Foreskin keratinocyte (primary cell): ENCODE measurements at places on chromosomes 2 and 18.

DNA sequence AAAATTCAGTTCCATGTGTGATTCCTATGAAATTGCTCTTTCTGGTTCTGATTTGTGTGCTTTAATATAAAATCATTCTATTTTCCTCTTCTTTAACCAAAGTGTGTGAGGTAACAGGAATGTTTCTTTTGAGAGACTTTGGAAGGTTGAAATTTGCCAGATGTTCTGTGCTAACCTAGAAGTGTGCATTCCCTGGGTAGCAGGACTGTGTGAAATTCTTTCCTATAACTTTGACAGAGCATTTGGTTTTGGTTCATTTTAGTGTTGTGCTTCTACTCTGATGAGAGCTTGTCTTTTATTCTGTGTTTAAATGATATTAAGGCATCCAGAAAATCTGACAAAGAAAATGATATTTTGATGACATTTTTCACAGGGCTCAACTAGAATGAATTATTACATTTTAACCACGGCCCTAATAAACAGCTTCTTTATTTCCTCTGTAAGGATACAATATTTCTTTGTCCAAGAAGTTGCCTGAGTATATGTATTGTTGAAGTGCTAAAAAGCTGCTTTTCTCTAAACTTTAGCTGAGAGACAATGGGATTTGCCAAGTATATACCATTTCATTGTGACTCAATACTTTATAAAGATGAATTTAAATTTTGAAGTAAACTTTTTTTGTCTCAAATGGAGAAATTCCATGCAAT is 34.7 kb upstream of the DLX1 start:
- no peak for DNase-seq

DNA sequence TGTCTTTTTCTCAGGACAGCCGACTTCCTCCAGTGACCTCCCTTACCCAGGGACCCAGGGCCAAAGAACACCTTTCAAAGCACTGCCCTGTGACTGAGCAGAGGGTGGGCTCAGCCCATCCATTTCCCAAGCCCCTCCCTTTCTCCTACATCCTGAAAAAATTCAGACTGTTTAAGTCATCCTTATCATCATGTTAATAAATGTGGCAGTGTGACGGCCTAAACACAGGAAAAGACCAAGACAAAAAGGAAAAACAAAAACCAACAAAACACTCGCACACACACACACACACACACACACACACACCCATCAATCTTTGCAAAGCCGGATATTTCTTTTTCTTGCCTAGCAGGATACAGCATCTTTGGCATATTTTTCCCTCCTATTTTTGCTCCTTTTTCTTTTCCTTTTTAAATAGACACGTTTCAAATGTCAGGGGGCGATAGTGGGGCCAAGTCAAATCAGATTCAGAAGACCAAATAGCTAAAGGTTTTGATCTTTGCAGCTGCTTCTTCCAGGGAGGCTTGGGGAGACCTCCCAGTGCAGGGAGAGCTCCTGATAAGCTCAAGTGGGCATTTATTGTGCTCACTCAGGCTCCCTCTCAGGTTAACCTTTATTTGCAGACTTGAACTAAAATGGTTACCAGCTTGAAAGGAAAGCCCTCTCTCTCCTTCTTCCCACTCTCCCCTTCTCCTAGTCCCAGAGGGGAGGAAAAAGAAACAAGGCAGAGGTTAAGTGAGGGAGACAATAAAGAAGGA is 39.5 kb upstream of the NRP2 start:
- DNase-seq, result no peak

DNA sequence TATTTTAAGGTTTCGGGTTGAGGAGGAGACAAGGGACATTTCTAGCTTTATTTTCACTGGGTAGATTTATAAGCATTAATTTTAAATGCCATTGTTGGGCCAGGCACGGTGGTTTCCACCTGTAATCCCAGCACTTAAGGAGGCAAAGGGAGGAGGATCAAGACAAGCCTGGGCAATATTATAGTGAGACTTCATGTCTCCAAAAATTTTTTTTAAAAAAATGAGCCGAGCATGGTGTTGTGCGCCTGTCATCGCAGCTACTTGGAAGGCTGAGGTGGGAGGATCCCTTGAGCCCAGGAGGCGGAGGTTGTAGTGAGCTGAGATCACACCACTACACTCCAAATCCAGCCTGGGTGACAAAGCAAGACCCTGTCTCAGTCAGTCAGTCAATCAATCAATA is 45.0 kb downstream of the MBD5 start:
- DNase-seq, result peak; percentile 7

DNA sequence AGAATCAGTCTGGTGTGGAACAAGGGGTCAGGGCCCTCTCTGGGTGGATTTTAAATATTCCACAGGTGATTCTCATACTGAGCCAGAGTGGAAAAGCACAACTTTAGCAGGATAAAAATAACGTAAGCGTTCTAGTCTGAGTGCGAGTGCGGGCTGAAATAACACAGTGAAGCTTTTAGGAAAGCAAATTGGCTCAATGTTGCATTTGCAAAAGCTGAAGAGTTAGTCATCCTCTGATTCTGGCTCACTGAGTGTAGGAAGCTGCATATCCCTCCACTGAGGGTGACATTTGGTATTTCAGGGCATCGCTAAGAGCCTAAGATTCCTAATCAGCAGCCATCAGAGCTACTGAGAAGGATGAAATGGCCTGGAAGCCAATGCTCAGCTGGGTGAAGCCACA is 134.7 kb downstream of the RIF1 start:
- DNase-seq, result no peak

DNA sequence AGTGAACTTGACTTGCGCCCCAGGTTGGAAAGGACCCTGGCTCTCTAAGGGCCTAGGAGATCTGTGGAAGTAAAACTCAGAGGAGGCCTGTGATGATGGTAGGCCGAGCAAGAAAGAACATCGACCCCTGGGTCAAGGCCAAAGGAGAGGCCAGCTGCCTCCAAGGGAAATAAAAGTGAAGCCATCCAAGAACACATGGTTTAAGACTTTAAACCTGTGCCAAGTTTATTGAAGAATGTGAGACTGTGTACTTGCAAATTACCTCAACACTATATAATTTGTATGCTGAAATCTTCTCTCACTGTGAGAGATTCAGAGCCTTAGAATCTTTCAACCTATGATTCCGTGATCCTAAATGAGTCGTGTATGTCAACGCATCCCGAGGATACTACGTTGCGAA is 40.7 kb upstream of the COBLL1 start:
- no peak for DNase-seq

DNA sequence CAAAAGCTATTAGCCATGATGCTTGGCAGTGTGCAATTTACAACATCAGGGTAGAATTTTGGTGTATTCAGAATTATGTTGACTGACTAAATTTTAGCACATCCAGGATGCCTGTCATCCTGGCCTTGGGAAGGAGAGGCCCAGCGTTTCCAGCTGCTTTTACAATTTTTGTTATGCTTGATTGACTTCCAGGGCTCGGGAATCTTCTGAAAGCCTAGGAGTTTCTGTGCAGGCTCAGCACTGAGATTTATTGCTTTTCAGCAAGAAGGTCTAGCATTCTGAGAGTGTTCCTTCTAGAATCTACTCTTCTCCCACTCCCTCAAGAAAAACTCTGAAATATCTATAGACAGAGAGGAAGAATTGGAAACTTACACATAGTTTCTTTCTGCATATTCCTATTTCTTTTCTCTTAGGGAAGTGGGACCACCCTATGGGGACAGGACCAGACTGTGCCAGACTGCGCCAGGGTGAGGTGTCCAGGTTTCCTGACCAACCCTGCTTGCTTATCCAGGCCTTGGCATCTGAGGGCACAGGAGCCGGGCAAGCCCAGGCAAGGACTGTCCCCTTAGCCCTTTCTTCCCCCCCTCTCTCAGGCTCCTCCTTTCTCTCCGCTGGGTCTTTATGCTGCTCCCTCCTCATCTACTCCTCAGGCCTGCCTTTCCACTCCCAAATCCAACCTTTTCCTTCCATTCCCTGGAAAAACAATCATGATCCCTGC is 26.9 kb downstream of the MAIP1 start:
- DNase-seq, result peak; percentile 16

GRCh38 chr2:239502430-239503186 is 101.8 kb upstream of the HDAC4 start:
- no peak for DNase-seq

- no peak for DNase-seq
These were observed 5.3 kb upstream of the CYP27C1 start for GRCh38 chr2:127225186-127225960.

GRCh38 chr18:69127873-69128500 is 272.7 kb upstream of the DOK6 start:
- DNase-seq, result no peak

- peak; percentile 81 for DNase-seq
These were observed 16.6 kb upstream of the PIK3C3 start for GRCh38 chr18:41938445-41938844.

DNA sequence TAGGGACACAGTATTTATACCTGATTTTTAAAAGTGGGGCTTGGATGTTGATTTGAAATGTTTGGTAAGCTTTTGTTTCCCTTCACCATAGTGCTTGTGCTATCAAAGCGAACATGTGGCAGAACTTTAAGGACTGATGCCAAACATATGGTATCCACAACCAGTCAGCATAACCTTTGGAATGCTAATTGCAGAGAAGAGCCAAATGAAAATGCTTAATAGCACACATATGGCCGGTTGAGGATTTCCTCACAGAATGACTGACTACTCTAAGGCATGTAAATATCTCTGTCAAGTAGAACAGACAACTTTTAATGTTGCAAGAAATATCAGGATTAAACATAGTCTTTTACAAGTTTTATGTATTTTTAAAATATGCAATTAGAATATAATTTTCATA is 120.9 kb upstream of the COL3A1 start:
- DNase-seq, result no peak

- DNase-seq, result no peak
These were observed 33.2 kb upstream of the MYO3B start for GRCh38 chr2:170144761-170145160.

DNA sequence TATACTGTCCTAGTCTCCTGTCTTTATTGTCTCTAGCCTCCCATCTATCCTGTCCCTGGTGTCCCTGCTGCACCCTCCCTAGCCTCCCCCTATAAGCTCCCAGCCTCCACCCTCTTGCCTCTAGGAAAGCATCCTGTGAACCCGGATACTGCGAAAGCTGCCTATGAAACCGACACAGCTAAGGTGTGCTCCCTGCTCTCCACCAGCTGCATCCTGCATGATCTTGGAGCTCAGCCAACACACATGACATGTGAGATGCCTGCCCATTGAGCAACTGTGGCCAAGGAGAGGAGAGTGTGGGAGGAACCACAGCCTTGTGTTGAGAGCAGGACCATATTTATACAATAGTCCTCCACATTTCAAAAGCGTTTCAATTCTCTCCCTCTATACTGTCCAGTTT is 187.1 kb downstream of the ZBTB7C start:
- DNase-seq, result peak; percentile 78

GRCh38 chr18:39215920-39216319 is 1650.3 kb upstream of the CELF4 start:
- DNase-seq, result no peak

GRCh38 chr2:234494361-234495250 is 2.3 kb downstream of the ARL4C start:
- DNase-seq, result peak; percentile 68

GRCh38 chr2:20205915-20206524 is 18.9 kb downstream of the SDC1 start:
- DNase-seq, result no peak

GRCh38 chr2:72138011-72138881 is 9.4 kb downstream of the CYP26B1 start:
- DNase-seq, result no peak

- no peak for DNase-seq
These were observed 609.1 kb upstream of the SYT4 start for GRCh38 chr18:43886341-43886740.

- DNase-seq, result no peak
These were observed 141.2 kb downstream of the IKZF2 start for GRCh38 chr2:213010106-213010779.

DNA sequence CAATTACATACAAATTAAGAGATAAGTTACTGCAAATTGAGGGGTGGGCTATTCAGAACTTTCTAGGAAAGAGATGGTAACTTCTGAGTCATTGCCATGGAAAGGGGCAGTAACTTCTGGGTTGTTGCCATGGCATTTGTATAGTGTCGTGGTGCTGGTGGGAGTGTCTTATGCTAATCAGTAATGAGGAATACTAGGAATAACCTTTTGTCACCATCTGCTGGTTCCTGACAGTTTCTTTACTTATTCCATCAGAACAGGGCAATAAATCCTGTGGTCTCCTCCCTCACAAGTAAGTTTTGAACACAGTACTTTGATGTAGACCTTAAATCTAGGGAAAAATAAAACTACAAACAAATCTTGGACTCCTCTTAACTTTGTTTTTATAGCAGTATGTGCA is 435.4 kb downstream of the BCL11A start:
- no peak for DNase-seq

- no peak for DNase-seq
These were observed 333.9 kb downstream of the BCL11A start for GRCh38 chr2:60219536-60219935.

DNA sequence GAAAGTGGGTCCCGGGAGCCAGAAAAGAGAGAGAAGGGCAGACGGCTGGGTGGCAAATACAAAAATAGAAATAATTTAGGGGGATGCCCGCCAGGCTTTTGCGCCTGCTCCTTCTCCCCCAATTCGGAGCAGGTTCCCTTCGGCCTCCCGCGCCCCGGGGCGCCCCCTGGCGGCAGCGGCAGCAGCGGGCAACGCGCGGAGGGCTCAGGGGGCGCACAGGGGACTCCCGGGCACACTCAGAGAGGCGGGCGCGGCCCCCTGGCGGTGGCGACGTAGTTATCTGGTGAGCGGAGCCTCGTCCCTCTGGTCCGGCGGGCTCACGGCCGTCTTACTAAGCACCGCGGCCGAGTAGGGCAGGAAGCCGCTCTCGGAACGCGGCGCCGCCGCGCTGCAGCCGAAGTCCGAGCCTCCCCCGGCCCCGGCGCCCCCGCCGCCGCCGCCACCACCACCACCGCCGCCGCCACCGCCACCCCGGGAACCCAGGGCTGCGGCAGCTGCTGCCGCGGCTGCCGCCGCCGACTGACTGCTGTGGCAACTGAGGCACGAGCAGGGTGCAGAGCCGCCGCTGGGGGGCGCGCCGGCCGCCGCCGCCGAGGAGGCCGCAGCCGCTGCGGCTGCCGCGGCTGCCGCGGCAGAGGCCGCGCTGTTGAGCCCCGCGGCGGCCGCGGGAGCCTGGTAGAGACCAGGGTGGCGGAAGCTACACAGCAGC is 3.8 kb downstream of the EVX2 start:
- DNase-seq, result no peak

- DNase-seq, result no peak
These were observed 23.2 kb downstream of the SLC4A3 start for GRCh38 chr2:219650426-219651248.

DNA sequence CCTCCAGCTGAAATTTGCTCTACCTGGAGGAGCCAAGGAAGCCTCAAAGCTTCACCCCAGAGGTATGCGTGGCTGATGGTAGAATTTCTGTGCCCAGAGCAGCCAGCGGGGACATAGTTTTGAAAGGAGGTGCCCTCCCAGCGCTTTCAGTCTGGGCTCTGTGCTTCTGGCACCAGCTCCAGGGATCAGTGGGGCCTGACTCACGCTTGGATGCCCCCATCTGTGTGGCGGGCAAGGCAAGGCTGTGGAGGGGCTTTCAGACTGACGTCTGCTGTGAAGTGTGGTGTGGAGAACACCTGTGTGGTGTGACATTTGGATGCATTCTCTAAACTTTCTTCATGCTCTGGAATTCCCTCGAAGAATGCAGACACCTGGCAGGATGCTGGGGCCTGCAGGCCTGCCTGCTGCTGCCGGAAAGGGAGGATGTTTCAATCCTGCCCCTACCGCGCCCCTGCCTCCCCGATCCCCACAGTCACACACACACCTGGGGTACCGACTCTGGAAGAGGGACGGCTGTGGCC is 84.1 kb downstream of the CTIF start:
- peak; percentile 90 for DNase-seq
